Bronchial epithelial cell (primary cell): ENCODE measurements at places on chromosomes 12 and 14.

DNA sequence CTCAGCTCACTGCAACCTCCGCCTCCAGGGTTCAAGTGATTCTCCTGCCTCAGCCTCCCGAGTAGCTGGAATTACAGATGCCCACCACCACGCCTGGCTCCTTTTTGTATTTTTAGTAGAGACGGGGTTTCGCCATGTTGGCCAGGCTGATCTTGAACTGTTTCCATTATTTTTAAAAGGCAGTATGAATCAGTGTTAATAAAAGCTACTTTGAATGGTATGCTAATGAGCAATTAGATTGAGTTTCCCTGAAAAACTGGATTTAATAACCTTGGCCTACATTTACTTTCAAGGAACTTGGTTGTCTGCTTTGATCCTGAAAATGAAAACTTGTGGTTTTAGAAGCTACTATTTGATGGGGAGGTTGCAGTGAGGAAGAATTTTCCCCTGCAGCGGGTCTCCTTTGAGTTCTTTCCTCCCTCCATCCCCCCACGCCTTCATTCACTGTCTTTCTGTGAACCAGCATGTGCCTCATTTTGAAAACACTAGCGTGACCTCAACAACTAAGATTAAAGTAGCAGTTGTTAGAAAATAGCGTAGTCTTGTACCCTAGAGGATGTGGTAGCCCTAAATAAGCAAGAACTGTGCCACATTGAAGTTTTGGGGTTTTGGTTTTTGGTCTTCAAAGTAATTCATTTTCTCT lies 17.8 kb upstream of the RPS6KA5 start:
- DNase-seq: no peak

GRCh38 chr12:26971963-26972362 lies 33.7 kb downstream of the FGFR1OP2 start:
- DNase-seq: no peak

GRCh38 chr14:29311983-29312382 lies 545.4 kb downstream of the FOXG1 start:
- DNase-seq: peak; percentile 6

DNA sequence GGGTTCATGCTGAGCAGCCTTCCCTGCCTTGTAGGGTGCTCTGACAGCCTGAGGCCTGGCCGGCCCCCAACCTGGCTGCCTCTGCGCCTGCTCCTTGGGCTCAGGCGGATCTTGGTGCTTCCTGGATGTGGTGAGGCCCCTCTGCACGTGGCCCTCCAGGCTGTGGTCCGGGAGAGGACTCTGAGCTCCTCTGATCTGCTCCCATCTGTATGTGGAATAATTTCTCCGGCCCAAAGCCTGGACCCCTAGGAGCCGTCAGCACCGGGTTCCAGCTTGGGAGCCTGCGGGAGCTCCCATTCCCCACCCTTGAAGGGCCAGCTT lies 21.3 kb upstream of the EIF2B2 start:
- no peak for DNase-seq

DNA sequence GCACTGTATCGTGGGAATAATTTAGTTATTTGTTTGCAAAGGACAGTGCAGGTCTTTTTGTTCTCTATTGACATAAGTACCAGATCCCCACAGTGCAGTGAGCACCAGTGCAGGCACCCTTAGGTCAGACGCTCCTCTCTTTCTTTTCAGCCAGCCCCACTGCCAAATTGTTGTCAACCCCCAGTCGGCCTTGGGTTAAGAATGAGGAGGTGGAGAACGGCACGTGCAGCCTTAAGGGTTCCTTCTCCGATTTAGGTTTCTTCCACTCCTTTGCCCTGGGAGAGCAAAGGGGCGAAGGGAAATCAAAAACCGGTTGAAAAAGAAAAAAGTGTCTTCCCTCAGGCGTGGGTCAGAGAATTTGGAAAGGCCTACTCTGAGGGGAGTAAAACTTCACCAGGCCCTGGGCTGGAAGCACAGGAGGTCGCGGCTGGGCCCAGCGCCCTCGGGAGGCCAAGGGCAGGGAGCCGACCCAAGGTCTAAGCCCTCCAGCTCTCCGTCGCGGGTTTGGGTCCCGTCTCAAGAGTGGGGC lies 4.3 kb downstream of the PAX9 start:
- no peak for DNase-seq
